ENCODE measurements at places on chromosomes 7 and 10.

GRCh38 chr7:40232242-40232893 lies 97.6 kb downstream of the SUGCT start:
- DNase-seq, result peak; percentile 2

- no peak for DNase-seq
These were observed 55.8 kb upstream of the DNAAF5 start for GRCh38 chr7:670501-671390.

DNA sequence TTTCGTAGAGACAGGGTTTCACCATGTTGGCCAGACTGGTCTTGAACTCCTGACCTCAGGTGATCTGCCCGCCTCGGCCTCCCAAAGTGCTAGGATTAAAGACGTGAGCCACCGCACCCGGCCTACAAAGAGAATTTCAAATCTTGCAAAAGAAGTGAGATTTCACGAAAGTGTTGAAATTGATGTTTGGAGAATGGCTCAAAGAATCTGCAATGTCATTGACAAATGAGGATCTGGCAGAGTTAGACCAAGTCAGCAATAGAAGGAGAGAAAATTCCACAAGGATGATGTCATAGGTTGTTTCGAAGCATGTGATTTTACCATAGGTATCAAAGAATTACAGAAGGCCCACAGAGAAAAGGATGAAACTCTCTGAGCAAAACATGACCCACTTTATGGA lies 71.7 kb downstream of the LYZL2 start:
- DNase-seq, result no peak

DNA sequence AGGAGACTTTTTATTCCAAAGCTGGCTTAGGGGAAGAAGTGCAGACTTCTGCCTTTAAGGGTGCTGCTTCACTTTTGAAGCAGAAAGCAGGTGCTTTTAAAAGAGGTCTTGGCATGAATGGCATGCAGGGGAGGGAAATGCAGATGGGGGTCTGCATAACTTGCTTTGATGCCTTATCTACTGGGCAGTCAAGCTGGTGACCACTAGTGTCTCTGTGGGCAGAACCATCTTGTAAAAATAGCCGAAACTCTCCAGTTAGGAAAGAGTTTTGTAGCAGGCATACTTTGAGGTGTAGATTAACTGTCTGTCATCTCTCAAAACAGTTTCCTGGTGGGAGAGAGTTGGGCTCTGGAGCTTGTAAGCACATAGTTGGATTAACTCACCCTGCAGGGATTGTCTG lies 9.9 kb upstream of the CTNNA3 start:
- DNase-seq, result no peak

- DNase-seq, result no peak
These were observed 86.6 kb downstream of the BTAF1 start for GRCh38 chr10:92010047-92010735.

DNA sequence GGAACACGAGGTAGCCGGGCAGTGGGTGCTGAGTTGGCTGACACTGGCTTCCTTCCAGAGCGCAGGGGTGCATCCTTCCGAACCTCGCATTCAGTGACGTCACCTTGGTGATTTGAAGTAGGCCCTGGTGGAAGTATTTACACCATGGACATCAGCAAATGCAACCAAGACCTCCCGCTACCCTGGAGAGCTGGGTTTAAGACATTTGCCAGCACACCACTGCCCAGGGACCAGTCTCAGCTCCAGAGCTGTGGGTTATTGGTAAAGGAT lies 106.4 kb upstream of the GPR26 start:
- DNase-seq, result no peak

- no peak for DNase-seq
These were observed 540.2 kb downstream of the LRMDA start for GRCh38 chr10:75971402-75972211.

DNA sequence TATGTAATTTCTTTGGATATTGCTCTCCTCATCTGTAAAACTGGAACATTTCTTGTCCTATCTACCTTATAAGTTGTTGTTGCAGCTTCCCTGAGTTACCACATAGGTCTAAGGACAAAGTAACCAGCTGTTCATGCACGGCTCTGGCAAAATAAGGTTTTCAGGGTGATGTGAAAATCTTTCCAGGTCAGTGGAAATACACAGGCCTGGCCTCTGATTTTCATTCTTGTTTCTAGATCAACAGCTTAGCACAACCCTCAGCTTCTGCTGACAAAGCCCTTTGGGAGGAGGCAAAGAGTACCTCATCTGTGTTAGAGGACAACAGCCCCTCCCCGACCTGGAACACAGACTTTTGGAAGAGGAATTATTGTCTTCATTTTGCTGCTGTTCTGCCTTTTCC lies 117.5 kb upstream of the AGK start:
- no peak for DNase-seq

DNA sequence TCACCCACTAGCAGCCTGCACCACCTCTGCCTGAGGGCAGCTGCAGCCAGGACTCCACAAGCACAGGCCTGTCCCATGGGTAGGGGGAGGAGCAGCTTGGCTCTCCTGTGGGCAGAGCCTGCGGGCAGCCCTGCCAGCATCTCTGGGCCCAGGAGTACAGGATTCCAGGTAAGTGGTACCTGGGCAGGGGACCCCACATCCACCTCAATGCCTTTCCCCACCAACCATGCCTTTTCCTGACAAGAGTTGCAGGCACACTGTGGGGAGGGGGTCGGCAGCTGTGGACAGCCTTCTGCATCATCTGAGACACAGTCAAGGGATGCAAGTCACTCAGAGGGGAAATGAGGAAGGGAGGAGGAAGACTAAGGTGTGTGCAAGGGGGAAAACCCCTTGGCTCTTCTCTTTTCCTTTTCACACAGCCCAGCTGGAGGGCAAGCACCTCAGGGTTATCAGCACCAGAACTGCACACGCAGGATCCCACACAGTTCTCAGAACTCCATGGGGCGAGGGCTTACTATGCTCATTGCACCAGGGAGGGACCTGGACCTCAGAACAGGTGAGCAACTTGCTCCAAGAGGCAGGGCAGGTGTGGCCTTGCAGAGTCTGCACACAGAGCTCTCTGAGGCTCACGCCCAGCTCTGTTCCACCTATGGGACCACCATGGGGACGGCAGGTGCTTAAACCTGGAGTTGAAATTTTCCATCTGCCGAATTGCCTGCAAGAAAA lies 16.5 kb upstream of the ANTXRL start:
- no peak for DNase-seq

DNA sequence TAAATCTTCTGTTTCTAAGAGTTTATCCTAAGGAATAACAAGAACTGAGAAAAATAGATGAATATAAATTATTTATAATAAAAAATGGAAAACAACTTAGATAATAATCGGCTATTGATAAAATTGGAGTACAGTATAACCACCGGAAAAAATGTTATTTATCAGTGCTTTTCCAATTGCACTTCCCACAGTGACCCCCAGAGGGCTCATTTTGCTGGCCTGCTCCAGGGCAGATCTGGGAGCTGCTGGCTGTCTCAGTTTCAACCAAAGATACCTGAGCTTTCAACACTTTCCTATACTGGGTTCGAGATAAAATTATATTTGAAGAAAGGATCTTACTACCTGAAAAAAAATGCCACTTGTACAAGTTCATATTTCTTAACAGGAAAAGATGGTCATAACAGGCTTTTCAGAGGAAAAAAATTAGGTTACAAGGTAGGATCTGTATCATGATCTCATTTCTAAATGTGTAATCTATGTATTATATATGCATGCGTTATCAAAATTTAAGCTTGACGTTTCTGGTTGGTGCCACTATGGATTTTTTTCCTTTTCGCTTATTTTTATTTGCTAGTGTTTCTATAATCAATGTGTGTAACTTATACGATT lies 165.7 kb downstream of the NPSR1 start:
- peak; percentile 56 for DNase-seq

GRCh38 chr7:39360038-39360437 lies 206.2 kb upstream of the YAE1 start:
- no peak for DNase-seq

- no peak for DNase-seq
These were observed 11.4 kb downstream of the RABGEF1 start for GRCh38 chr7:66751945-66752344.

DNA sequence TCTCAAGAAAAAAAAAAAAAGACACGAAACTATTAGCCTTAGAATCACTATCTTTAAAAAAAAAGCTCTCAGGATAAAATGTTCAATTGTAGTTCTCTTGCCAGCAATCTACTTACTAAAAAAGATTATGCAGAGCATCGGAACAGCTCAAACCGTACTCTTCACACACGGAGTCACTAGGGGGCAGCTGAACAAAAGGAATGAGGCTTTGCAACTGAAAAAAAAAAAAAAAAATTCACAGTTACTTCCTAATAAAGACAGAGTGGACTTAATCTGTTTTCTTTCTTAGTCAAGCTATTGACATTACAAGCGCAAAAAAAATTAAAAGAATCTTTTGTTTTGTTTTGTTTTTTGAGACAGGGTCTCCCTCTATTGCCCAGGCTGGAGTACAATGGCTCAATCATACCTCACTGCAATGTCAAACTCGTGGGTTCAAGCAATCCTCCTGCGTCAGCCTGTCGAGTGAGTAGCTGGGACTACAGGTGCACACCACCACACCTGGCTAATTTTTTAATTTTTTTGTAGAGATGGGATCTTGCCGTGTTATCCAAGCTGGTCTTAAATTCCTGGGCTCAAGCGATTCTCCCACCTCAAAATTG lies 11.5 kb downstream of the PMS2 start:
- DNase-seq, result peak; percentile 61

- DNase-seq, result no peak
These were observed 422.7 kb downstream of the SORCS3 start for GRCh38 chr10:105063796-105064195.

GRCh38 chr7:36615852-36616540 lies 108.3 kb downstream of the AOAH start:
- DNase-seq, result no peak

- DNase-seq, result no peak
These were observed 85.2 kb downstream of the WNT2 start for GRCh38 chr7:117237646-117238045.

GRCh38 chr10:5983774-5984173 lies 6.4 kb upstream of the IL15RA start:
- no peak for DNase-seq

DNA sequence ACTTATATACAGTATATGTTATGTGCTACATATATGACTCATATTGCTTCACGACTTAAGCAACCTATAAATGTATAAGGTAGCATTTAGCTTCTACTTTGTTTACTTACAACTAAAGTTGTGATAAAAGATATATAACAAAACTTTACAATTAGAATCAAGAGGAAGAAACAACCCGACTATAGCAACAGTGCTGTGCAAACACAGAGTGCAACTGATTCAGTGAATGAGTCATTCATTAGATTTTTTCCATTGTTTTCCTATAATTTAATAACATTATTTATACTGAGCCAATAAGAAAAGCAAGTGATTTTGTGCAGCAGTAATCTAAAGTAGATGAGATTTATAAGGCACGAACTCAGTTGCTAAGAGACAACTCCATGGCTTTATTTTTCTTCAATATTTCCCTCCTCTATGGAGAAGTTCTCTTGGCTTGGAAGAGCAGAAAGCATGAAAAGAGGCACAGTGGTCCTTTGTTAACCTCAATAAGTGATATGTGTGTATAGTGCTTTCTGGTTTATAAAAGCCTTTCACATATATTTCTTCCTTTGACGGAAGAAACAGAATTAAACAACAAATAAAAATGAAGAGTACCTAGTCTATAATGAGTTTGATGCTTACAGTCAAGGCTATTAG lies 19.8 kb downstream of the CEP41 start:
- DNase-seq, result no peak

DNA sequence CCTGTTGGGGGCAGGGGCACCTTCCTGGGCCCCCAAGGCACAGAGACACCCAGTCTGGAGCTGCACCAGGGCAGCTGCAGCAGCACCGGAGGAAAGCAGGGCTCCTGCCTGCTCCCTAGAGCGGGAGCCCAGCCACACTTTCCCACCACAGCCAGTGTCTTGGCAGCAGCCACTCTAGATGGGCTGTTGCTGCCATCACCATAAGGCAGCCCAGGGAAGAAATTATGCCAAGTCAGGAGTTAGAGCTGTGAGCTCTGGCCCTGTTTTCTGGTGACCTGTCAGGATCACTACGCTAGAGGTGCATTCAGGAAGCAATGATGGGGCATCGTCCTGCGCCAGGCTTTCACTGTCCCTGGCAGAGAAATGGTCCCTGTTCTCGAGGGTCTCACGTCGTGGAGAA lies 38.0 kb upstream of the ZNRF2 start:
- DNase-seq, result no peak

DNA sequence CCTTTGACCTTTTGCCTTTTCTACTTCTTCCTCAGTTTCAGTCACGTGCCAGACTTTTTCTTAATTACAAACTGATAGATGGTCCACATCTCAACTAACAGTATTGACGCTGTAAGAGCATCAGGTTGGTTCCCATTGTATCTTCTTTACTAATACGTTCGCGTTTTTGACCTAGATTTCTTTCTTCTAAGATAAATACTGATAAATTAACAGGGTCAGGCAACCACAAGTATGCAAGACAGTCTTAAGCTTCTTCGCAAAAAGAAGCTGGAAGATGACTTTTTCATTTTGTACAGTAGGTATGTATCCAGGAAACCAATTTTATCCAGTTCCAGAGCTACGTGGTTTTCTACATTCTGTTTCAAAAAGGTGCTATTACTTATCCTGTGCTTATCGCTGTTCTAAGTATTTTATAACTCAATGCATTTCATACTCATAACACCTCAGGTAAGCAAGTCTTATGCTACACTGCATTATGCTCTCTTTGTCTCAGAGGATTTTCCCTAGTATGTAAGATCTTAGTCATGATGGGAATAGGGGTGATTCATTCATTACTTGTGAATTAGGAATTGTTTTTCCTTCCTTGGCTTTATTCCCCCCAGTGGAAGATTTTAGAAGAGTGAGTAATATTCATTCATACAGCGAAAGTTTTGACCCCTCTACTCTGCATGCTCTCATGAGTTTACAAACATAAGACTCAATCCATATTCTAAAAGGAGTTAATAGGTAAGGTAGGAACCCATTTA lies 955 bp downstream of the DUS4L start:
- DNase-seq, result no peak

DNA sequence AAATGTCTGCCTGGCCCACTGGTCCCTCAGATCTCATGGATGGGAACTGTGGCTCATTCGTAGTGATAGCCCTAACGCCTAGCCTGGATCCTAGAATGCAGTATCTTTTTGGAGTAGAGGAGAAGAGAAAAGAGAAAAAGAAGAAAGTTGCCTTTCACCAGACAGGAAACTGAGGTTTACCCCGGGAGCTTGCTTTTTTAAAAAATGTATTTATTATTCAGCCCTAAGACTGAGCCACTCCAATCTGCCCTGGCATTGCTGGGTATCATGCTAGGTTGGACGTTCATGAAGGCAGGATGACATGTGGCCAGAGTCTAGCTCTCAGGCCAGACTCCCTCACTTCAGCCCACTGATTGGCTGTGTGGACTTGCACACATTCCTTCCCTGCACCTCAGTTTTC lies 21.5 kb upstream of the C10orf105 start:
- no peak for DNase-seq

DNA sequence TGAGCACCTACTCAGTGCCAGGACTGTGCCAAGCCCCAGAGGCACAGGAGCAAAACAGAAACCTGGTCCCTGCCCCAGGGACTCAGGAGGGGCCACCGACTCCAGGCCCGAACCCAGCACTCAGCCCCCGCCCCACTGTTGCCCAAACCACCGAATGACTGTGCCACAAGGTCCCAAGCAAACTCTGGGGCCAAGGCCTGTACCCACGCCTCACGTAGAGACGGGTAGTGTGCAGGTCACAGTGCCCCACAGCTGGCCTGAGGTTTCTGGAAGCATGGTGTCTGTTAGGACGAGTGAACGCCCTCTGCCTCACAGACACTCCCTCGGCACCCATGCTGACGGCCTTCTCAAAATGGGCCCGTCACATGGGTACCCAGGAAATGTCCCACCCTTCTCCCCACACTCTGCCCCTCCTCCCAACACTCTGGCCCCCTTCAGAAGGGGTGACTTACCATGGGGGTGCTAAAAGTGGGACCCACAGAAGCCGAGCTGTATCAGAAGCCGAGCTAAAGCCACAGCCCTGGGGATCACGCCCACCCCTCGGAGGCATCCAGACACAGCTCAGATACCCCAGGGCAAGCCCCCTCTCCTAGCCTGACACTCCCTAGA lies 44.2 kb downstream of the CTBP2 start:
- no peak for DNase-seq

All from CD4-positive, alpha-beta T cell treated with Interleukin-4 for 4 hours (primary cell).